ENCODE measurements at places on chromosomes 1 and 21.
A peak's percentile ranks its signal among the peaks of the same experiment; 100 is the strongest.

DNA sequence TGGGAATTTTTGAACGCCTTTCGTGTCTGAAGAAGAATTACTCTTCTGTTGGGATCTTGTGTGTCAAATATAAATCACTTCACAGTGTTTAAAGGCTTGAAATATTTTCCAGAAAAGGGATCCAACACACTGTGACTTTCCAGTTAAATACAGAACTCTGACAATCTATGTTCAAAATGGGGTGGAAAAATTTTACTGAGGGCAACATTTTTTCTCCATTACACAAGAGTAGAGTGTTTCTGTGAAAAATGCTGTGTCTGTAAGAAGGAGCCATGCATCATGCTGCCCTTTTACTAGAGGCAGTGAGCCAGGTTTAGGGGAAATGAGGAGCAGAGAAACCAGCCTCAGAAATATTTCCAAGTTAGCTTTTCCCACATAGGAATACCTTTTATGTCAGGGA lies 86.5 kb downstream of the VPS13D start:
- peak; percentile 7 for DNase-seq

DNA sequence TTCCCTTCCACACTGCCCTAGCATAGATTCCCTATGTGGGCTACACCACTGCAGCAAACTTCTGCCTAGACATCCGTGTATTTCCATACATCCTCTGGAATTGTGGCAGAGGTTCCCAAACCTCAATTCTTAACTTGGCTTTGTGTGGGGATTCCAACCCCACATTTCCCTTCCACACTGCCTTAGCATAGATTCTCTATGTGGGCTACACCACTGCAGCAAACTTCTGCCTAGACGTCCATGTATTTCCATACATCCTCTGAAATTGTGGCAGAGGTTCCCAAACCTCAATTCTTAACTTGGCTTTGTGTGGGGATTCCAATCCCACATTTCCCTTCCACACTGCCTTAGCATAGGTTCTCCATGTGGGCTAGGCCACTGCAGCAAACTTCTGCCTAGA lies 31.4 kb downstream of the ZNF670 start:
- DNase-seq: no peak

GRCh38 chr1:153866045-153866850 lies 56.5 kb downstream of the GATAD2B start:
- DNase-seq: no peak

GRCh38 chr1:157168015-157168414 lies 29.8 kb upstream of the ETV3 start:
- no peak for DNase-seq

- DNase-seq: no peak
Observed at GRCh38 chr1:116453481-116453880, 80.4 kb downstream of the ATP1A1 start.

- DNase-seq: peak; percentile 10
Observed at GRCh38 chr1:195981448-195982139, 626.6 kb downstream of the KCNT2 start.

GRCh38 chr1:192386051-192386650 lies 69.4 kb downstream of the RGS21 start:
- DNase-seq: no peak

DNA sequence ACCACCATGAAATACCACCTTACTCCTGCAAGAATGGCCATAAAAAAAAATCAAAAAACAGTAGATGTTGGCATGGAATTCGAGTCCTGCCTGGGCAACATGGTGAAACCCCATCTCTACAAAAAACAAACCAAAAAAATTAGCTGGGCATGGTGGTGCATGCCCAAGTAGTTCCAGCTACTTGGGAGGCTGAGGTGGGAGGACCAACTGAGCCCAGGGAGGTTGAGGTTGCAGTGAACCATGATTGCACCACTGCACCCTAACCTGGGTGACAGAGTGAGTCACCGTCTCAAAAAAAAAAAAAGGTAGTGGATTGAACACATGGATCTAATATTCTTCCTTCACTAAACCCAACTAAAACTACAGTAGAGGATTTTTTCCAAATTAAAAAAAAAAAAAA lies 125.9 kb downstream of the CCDC185 start:
- no peak for DNase-seq

GRCh38 chr1:182054698-182055326 lies 6.7 kb downstream of the ZNF648 start:
- no peak for DNase-seq

- DNase-seq: no peak
Observed at GRCh38 chr1:172468296-172468695, 24.4 kb upstream of the PIGC start.

GRCh38 chr1:8424539-8425116 lies 106.7 kb downstream of the SLC45A1 start:
- no peak for DNase-seq

GRCh38 chr1:222583079-222583478 lies 6.7 kb downstream of the TAF1A start:
- DNase-seq: no peak

- no peak for DNase-seq
Observed at GRCh38 chr1:184641894-184642293, 112.8 kb downstream of the EDEM3 start.

DNA sequence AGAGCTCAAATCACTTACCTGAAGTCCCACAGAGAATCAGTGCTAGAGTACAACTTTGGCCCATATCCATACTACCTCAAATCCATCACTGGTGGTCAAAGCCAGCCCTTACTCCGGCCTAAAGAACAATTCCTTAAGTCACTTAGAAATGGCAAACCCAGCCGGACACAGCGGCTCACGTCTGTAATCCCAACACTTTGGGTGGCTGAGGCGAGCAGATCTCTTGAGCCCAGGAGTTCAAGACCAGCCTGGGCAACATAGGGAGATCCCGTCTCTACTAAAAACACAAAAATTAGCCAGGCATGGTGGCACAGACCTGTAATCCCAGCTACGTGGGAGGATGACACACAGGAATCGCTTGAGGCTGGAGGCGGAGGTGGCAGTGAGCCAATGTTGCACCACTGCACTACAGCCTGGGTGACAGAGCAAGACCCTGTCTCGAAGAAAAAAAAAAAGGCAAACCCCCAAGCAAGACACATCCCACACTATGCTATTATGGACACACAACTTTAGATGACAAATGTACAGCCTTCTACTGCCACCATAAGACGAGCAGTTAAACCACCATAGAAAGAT lies 24.0 kb downstream of the NPHP4 start:
- DNase-seq: no peak

DNA sequence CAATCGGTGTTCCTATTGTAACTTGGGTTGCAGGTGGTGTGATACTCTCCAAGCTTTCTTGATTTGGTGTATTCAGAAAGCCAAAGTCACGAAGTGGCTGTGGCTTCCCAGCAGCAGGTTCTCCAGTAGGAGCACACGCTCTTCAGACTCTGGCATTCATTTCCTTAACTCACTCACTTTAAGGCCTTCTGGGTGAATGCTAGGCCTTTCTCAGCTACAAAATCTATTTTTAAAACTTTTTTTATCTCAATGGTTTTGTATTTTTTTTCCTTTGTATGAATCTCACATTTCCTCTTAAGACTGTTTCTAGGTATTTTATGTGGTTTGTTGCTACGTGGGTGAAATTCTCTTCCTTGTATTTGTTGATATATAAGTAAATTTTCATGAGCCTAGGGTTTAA lies 22.9 kb upstream of the PKN2 start:
- no peak for DNase-seq

GRCh38 chr1:201312298-201312697 lies 29.0 kb downstream of the PKP1 start:
- DNase-seq: no peak

- DNase-seq: no peak
Observed at GRCh38 chr1:156704930-156705320, 458 bp downstream of the CRABP2 start.

DNA sequence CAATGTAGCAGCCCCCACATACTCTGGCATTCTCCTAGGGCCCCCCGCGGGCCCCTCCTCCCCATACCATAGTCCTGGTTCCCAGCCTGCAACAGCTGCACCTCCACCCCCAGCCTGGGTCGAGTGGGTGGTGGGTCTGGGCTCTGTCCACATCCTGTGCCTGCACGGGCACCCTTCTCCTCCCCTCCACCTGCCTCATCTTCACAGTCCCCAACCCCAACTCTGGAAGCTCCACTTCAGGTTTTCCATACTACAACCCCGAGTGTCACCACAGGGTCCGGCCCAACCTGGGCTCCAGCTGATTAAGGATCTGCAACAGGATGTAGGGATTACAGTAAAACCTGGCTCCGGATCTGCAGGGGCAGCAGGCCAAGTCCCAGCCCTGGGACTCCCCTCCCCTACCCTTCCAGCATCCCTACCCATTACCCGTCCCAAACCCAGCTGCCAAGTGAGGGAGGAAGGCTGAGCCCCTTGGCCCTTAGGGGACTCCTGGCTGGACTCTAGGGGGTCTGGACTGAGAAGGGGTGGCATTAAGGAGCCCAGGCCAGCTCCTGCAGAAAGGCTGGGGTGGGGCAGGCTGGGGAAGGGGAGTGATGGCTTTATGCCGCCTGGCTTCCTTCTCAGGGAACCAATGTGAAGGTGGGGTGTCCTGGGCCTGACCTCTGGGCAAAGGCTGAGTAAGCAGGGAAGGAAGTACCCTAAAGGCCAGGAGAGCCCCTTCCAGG lies 116.8 kb downstream of the CASZ1 start:
- peak; percentile 67 for DNase-seq

DNA sequence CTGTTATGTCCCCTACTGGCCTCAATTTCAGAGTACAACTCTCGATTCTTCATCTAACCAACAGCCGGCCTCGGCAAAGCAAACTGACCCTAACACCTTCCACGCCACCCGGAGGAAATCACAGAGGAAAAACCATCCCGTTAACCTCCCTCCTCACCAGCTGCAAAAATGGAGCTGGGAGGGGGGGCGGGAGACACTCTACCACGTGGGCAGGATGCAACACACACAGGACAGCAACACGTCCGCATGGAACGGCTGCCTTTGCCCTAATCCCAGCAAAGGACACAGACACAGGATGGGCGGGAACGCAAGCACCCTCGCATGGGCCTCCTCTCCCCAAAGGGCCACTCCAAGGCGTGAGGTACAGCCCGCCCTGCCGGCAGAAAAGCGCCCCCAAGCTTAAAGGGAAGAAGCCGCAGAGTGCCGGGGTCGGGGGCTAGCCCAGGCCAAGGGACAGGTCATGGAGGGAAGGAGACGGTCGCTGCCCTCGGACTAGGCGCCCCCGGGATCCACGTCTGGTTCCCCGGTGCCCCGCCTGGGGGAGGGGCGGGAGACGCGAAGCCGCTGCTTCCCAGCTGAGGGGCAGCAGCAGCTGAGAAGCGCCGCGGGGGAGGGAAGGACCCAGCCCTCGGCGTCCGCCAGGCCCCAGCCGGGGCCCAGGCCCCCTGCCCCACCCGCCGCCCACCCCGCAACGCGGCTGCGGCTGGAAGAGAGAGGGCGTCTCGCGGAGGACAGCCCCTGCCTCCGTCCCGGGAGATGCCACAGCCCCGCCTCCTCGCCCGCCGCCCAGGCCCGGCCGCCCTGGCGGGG lies 590 bp downstream of the FOXJ3 start:
- DNase-seq: no peak

DNA sequence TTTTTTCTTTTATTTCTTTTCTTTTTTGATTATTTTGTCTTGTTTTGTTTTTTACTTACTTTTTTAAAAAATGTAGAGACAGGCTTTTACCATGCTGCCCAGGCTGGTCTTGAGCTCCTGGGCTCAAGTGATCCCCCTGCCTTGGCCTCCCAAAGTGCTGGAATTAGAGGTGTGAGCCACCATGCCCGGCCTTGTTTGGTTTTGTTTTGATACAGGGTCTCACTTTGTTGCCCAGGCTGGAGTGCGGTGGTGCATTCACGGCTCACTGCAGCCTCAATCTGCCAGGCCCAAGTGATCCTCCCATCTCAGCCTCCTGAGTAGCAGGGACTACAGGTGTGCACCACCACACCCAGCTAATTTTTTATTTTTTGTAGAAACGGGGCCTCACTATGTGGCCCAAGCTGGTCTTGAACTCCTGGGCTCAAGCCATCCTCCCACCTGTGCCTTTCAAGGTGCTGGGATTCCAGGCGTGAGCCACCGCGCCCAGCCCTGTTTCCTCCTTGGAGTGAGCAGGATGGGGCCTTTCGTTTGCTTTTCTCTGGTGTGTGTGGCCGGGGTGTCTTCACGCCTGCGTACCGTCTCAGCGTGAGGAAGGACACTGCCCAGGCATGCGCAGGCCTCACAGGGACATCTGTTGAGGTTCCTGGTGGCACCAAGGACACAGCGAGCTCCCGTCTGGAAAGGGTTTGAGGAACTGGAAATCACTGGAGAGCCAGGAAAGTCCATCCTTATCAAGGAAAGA lies 15.5 kb downstream of the SLC45A1 start:
- DNase-seq: no peak

- DNase-seq: no peak
Observed at GRCh38 chr1:200444478-200444877, 34.6 kb upstream of the ZNF281 start.

DNA sequence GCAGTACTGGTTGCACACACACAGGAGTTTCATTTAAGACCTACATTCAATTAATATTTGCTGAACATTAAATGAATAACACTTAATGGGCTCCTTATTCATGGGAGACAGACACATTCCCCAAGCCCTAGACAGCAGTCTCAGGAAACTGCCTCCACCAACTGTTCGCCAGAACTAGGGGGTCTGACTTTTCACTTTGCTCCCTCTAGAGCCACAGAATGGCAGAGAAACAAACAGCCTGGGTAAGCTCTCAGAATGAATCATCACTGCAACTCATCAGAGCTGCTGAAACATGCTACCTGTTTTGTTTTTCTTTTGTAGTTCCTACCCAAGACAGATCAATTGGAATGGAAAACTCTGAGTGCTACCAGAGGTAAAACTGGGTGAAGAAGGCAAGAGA lies 31.7 kb downstream of the ELK4 start:
- peak; percentile 58 for DNase-seq

DNA sequence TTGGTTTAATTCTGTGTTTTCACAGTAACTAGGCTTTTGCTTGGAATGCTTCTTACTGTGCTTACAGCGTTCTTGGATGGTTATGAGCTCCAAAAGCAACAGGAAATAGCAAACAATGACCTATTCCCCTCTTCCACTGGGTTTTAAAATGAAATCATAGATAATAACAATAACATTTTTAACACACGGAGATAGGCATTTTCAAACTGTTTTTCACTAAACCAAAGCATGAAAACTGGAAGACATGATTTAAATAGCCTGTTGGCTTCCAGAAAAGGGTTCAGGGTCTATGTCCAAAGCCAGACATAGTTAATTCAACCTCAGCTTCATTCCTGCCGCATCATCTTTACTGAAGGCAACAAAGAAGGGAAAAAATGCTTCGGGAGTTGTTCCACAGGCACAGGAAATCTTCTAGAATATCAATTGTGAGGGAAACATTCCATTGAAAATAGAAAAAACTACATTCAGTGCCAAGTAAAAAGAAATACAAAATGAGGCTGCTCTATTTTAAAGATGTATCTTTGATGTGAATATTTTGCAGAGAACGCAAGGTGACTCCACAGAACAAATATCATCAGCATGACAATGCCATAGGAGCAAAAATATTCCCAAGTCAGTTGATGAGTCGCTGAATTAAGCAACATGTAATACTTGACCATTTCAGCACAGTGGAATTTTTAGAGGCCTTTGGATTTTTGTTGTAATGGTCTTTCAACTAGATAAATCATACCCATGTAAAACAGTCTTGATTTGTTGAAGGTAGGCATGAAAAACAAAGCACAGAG lies 80.7 kb downstream of the NID1 start:
- no peak for DNase-seq

- DNase-seq: no peak
Observed at GRCh38 chr1:93979040-93979717, 69.9 kb upstream of the GCLM start.
